HuH-7 (cell line): ENCODE measurements at places on chromosomes 1 and 21.

DNA sequence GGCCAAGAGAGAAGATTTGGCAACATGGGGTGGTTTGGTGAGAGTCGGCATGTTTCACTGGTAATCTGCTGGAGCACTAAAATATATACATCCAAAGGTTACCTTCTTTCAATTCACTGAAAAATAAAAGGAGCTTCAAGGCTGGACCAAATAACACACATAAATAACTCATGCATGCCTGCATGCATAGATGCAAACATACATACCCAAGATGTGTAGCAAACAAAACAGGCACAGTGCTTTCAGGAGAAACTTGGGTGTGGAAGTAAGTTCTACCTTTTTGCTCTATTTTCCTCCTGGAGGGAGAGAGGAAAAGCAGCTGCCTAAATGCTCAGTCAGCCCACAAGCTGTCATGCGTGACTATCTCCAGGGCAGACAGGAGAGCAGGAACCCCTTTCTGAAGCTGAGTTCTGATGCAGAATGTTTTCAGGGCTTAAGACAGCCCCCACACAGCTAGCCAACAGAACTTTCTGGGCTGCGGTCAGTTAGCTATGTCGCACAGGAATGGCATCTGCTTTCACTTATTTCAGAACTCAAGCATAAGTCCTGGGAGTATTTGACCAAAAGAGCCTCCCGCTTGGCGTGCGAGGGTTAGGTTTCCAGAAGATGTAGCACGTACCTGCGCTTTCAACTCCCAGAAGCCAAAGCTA lies 166.2 kb downstream of the TOMM20 start:
- no peak for DNase-seq

- DNase-seq = no peak
Measured at GRCh38 chr1:243495442-243496186, 239.8 kb downstream of the SDCCAG8 start.

DNA sequence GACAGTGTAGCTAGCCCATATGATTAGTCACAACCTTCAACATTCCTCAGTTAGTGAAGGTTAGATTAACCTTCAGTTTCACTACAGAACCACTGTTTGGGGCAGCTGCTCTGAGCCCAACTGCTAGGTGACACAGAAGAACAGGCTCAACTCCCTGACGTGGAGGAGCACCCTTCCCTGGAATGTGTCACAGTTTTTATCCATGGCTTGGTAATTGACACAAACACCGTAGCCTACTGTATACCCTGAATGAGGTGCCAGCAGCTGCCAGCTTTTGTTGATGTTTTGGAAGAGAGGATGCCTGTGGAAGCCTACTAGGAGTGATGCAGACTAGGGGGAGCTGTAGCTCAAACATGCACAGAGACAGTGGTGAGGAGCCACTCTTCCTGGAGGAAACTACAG lies 56.6 kb upstream of the CR2 start:
- DNase-seq = no peak

- DNase-seq = no peak
Measured at GRCh38 chr1:242673652-242674051, 149.2 kb upstream of the PLD5 start.

DNA sequence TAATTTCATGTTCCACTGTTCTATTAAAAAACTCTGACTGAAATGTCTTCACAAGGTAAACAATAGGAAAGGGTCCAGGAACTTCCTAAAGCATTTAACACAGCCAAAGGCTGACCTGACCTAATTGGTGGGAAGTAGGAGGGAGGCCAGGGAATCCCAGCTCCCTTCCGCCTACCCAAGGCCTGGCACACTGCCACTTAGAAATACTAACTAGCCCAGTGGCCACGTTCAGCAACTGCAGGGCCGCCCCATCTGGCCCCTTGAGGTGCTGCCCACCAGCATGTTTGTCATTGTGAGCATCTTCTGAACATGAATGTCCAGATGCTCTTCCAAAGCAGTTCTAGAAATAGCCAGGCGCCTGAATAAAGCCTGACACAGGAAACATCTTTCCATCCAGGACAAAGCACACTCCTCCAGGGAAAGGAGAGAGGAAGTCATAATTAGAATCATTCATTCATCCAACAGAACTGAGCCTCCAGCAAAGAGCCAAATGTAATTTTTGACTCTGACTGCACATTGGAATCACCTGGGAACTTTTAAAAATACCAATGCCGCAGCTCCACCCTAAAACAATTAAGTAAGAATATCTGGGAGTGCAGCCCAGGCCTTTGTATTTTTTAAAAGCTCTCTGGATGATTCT lies 44.6 kb upstream of the BCL9 start:
- peak; percentile 9 for DNase-seq

DNA sequence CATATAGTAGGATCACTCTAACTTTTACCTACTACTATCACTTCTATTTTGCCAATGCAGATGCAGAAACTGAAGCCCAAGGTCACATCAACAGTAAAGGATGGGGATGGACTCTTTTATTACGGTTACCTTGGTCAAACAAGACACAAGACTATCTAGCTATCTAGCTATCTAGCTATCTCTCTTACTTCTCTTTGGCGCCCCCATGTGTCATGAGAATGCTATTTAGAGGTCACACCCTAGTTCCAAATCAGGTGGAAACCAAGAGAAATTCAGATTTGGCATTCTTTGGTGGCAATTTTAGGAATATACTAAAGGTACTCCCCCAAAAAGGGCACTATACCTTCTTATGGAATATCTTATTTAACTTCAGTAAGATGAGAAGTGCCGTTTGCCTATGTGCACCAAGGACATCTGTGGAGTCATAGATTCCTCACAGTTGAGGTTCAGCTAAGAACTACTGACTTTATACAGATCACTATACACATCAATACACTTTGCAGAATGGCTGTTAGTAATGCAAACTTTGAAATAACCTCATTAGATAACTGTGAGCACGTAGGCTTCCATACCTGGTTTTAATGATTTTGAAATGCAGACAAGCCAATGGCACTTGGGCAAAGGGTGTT lies 6.7 kb downstream of the ZNF648 start:
- peak; percentile 49 for DNase-seq

- DNase-seq = no peak
Measured at GRCh38 chr1:94757931-94758330, 62.2 kb upstream of the SLC44A3 start.

DNA sequence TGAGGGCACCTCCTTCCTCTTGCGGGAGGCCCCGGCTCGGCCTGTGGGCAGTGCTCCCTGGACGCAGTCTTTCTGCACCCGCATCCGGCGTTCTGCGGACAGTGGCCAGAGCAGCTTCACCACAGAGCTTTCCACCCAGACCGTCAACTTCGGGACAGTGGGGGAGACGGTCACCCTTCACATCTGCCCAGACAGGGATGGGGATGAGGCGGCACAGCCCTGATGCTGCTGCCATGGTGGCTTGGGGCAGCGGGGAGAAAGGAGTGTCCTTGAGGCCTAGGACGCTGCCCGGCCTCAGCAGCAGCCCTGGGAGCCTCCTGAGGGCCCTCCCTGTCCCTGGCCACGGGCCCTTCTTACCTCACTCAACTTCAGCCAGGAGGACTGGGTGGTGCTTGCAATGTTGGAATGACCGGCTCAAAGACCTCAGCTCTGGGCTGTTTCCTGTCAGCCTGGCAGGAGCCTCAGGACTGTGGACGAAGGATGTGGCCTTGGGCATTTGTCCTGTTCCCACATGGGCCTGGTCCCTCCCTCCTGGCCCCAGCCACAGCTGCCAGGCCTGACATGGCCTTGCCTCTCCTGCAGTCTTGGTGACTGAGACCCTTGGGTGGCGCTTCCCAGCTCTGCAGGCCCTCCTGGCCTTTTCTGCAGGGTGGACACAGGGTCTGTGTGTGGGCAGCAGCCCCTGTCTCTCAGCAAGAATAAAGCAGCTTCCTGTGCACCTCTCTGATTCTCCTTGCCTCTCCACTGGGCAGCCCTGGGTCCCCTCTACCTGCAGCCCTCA lies 45.9 kb downstream of the TRIM11 start:
- no peak for DNase-seq

DNA sequence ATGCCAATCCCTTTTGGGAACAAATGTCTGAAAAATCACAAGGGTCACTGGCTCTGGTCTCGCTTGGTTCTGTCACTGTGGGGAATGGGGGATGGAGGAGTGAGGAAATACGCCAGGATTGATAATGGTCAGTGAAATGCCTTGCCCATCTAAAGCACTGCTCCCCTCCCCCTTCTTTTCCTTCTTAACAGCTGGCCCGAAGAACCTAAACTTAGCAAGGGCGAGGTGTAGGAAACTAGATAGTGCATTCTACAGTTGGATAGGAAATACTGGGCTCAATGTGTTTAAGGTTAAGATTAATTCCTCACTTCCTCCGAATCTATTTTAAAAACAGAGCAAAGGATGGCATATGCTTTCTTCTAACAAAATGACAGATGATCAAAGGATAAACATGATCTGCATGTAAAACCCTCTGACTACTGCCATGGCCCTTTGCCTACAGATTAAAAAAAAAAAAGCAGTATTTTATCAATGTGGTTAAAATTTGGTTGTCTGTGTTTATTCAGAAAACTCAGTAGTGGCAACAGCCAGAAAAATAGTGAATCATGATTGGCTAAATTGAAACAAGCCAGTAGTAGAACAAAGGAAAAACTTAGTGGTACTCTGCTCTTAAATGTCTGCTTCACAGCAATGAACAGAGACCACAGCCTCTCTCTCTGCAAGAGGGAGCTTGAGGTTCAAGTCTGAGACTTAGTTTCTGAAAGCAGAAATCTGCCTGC lies 86.1 kb upstream of the VAV3 start:
- no peak for DNase-seq

DNA sequence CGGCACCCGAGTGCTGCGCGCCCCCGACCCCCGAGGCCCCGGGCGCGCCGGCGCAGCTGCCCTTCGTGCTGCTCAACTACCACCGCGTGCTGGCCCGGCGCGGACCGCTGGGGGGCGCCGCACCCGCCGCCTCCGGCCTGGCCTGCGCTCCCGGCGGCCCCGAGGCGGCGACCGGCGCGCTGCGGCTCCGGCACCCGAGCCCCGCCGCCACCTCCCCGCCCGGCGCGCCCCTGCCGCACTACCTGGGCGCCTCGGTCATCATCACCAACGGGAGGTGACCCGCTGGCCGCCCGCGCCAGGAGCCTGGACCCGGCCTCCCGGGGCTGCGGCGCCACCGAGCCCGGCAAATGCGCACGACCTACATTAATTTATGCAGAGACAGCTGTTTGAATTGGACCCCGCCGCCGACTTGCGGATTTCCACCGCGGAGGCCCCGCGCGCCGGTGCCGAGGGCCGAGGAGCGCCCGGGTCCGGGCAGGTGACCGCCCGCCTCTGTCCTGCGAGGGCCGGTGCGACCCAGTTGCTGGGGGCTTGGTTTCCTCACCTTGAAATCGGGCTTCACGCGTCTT lies 49.0 kb downstream of the SIM2 start:
- peak; percentile 84 for DNase-seq

- DNase-seq = no peak
Measured at GRCh38 chr1:161936786-161937185, 86.9 kb downstream of the OLFML2B start.

DNA sequence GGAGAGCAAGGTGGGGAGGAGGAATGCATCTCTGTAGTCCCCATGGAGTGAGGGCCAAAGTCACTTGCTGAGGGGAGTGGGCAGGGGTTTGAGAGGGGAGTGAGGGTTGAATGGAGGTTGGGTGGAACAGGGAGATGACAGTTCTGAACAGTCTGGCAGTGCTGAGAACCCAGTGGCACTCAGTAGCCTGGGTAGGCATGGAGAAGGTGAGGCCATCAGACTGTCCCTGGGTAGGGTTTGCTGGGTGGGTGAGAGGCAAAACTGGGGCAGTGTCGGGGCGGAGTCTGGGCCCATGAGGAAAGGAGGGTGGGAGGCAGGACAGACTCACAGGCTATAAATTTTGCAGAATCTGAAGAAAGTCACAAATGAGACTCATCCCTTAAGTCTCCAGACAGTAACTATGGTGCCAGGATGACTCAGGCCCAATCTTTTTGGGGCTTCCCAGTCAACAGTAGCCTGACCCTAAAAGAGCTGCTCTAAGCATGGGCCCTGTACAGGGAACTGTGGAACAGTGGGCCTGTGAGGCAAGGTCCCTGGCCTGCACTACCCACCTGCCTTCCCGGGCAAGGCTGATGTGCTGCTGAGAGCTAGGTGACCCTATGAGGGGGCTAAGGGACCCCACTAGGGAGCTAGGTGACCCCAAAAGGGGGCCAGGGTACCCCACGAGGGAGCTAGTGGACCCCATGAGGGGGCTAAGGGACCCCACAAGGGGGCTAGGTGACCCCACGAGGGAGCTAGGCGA lies 51.0 kb upstream of the DMRTB1 start:
- DNase-seq = no peak

GRCh38 chr21:33973268-33973667 lies 57.7 kb upstream of the ATP5PO start:
- no peak for DNase-seq

- DNase-seq = no peak
Measured at GRCh38 chr1:44611419-44611818, 62.9 kb downstream of the TMEM53 start.

- DNase-seq = peak; percentile 45
Measured at GRCh38 chr1:197399755-197400521, 131.9 kb downstream of the CRB1 start.

GRCh38 chr21:29737186-29737585 lies 202.6 kb downstream of the GRIK1 start:
- DNase-seq = no peak

GRCh38 chr1:237799762-237800474 lies 90.8 kb downstream of the ZP4 start:
- peak; percentile 68 for DNase-seq

DNA sequence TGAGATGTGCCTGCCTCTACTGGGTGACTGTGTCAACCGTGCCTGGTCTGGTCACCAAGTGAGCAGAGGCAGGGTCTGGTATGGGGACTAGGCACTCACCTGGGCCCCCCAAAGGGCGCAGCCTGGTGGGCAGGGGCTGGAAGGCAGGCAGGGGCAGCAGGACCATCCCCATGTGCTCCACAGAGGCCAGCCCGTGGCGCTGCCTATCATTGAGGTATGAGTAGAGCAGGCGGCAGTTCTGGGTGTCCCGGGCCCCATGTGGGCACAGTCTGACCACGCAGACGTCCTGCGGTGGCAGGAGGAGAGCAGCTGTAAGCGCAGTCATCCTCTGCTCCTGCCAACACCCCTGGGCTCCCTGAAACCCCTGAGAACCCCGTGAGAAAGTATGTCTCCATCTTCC lies 23.7 kb downstream of the SPOCD1 start:
- DNase-seq = no peak
